COR-L47 (cell line): ENCODE measurements at places on chromosomes 2 and 18.
A peak's percentile ranks its signal among the peaks of the same experiment; 100 is the strongest.

GRCh38 chr2:235050980-235051351 lies 99.1 kb downstream of the SH3BP4 start:
- DNase-seq: peak; percentile 90

- no peak for DNase-seq
These were observed 51.8 kb upstream of the RAB27B start for GRCh38 chr18:54776282-54776977.

DNA sequence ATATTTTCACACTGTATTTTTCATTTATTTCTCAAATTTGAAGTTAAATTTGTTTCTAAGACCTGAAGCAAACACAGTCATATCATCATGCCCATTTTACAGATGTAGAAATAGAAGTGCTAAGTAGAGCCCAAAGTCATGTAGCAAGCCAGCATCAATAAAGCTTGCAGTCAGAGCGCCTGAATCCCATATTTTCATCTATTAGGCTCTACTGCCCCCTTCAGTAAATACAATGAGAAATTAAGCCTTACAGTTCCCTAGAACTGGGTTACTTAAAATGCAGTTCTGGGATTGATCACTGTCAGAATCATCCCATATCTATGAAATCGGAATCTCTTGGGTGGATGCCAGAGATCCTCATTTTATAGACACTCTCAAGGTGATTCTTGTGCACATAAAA lies 419.9 kb downstream of the TGIF1 start:
- peak; percentile 70 for DNase-seq

GRCh38 chr2:75503048-75503607 lies 57.6 kb downstream of the EVA1A start:
- DNase-seq: no peak

DNA sequence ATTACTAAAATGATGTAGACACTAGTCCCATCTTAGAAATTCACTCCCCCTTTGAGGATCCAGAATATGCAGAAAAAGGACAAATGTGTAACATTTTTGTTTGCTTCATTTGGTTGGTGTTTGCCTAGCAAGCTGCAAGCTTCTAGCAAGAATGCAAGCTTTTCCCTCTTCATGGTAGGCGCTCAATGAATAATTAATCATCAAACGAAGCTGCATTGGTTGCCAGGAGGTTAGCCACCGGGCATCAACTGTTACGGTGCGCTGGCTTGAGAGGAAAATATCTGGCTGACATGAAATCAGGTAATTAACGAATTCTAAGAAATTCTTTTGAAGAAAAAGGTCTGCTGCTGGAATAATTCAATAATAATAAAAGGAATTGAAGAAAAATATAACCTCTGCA lies 341.0 kb upstream of the KYNU start:
- no peak for DNase-seq
